Fibroblast of skin of right biceps (primary cell): ENCODE measurements at places on chromosomes 11 and 22.

GRCh38 chr22:45424241-45424731, 10.8 kb downstream of the RIBC2 start:
- no peak for DNase-seq

DNA sequence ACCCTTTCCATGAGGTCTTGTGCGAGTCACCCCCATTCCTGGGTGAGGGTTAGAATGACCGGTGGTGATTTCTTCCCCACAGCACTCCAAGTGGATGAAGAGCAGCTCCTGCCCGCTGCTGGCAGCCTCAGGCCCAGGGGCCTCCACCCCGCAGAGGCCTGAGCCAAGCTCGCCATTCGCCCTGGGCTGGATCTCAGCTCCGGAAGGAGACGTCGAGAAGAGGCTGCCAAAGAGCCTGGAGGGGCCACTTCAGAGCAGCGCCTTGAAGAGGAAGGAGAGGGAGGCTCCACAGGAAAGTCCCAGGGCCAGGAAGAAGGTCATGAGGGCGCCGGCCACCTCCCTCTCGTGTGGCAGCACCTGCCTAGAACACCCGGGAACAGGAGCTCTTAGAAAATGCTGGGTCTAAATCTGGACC, 8.4 kb downstream of the SLC29A2 start:
- DNase-seq, result no peak

- DNase-seq, result peak; percentile 74
These were observed 741 bp upstream of the MTA2 start for GRCh38 chr11:62602141-62603071.

- DNase-seq, result no peak
These were observed 6.6 kb downstream of the TSPAN4 start for GRCh38 chr11:849104-849824.
